A172 (cell line): ENCODE measurements at places on chromosomes 2 and 18. TPM values are rescaled to one million over a fixed set of nuclear protein-coding genes. Genes with fewer than 3 reads are reported as not detected.

Gene ERFE
- 25.3 and 31.3 TPM in 2 replicates for total RNA-seq

DNA sequence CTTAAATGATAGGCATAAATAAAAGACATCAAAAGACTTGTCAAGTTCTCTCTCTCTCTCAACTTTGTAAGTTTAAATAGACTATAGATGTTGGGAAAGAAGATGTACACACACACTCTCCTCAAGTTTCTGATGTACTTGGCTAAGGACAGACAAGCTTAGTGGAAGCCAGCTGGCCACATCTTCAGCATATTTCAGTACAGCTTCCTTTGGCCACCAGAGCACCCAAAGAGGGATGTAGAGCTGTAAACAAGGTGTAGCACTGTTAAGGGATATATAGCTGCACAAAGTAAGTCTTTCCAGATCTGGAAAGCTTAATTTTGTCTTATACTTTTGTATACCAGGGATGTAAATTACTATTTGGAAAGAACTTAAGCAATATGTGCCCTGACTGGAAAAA, 64.3 kb upstream of the MSTN start:
- DNase-seq, result no peak

GRCh38 chr2:108288534-108289106, at the start of gene SULT1C2:
Gene SULT1C2, plus strand, starts transcription at chr2:108288895. Its CDS starts 4,773 bp downstream, at chr2:108293668.
- peak; percentile 22 for DNase-seq

Gene SERPINB4
- total RNA-seq, result not detected in 2 replicates

DNA sequence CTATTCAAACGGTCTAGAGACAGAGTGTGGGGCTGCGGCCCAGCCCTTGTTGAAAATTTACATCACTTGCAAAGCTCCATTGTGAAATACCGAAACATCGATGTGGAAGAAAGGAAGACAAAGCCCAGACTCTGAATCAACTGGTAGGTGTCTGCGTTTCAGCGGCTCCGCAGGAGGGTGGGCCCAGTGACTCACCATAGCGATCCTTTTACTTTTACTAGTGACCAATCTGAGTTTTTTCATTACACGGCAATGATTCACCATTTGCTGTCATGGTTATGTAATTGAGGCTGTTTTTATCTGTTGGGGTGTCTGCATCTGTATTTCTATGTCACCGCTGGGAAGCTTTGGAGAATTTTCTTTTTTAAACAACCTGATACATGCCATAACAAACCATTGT, 66.6 kb upstream of the ODC1 start:
- peak; percentile 99 for DNase-seq

DNA sequence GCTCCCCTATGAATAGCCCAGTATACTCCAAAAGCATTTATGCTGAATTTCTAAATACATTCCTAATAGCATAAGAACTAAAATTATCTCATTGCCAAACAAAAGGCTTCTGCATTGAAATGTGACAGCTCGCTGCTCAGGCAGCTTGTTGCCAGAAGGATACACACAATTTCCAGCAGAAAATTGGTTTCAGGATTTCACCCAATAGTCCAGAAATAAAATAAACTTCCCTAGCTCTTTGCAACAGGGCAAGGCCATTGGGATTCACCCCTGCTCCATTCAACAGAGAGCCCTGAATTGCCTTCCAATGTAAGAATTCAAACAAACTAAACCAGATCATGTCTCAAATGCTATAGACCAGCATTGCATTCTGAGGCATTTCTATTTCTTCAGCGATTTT, 70.7 kb downstream of the RBM43 start:
- no peak for DNase-seq

DNA sequence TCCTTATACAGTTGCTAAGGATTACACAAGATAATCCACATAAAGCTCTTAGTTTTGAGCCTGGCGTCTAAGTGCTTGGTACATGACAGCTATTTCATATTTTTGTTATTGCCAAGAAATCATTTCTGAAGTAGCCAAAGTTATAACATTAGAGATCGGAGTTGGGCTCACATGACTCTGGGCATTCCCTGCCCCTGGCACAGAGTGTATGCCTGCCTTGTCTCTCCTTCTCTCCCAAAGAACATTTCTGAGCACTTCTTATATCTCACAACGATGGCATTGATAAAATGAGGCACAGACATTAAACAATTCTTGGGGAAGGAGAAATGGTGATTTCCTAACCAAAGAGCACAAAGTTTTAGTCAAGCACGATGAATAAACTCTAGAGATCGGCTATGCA, 87.7 kb upstream of the DDX18 start:
- DNase-seq, result no peak

DNA sequence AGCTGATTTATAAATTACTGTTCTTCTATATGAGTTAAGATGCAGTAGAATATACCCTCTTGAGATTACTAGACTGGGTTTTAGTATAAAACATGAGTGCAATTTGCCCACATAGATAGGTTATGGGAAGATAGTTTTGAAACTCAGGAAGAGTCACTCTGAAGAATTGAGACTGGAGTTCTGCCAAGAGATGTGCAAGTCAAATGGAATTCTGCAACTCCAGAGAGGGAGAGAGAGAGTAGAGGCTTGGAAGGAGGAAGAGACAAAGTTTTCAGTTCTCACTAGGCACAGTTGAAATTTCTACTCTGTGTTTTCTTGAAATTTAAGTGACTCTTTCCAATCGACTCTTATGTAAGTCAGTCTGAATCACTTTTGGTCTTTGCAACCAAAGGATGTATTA, 878.8 kb downstream of the TSN start:
- DNase-seq, result no peak

DNA sequence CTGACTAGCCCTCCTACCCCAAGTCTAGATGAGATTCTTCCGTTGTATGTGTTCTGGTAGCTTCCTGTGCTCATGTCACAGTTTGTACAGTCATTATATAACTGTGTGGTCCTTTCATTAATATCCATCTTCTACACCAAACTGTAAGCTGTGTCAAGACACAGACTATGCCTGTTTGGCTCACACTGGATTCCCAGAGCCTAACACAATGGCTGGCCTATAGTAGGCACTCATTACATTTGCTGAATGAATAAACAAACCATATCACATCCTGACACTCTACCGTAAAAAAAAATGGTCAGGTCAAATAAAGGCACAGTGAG, 72.6 kb downstream of the ANKRD44 start:
- DNase-seq, result no peak

DNA sequence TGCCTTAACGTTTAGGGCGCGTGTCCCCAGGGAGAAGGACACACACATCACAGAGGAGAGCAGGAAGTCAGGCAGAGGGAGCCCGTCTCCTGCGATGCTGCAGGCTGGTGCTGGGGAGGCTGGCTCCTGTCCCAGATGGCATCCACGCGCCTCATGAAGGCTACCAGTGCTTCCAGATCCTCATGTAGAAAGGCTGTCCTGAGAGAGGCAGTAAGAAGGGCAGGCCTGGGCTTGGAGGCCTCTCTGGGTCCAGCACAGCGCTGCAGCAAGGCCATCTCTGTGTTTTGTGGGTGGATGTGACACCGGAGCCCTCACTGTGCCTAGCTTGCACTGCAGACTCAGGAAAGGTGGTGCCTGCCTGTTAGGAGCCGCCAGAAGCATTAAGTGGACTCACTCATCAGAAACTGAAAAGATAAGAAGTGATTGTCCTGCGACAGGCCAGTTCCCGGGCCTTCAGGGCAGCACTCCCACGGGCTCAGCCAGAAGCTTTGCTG, 62.7 kb downstream of the FAM168B start:
- DNase-seq, result no peak

Gene CTAGE1
- not detected in 2 replicates for total RNA-seq

- DNase-seq, result peak; percentile 59
Observed at GRCh38 chr2:7180638-7181370, 263.6 kb downstream of the RNF144A start.

DNA sequence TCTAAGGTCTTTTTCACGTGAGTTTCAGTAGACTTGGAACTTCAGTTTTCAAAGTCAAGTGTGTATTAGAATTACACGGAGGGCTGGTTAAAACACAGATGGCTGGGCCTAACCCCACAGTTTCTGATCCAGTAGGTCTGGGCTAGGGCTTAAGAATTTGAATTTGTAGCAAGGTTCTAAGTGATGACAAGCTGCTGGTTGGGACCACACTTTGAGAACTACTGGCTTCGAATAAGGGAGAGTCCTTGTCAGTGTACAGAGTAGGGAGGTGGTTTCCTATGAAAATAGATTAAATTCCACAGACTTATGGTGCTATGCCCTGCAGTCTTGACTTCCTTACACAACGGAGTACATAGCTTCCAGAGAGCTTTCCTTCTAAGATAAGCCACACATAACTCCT, 4.5 kb downstream of the RHOB start:
- no peak for DNase-seq

DNA sequence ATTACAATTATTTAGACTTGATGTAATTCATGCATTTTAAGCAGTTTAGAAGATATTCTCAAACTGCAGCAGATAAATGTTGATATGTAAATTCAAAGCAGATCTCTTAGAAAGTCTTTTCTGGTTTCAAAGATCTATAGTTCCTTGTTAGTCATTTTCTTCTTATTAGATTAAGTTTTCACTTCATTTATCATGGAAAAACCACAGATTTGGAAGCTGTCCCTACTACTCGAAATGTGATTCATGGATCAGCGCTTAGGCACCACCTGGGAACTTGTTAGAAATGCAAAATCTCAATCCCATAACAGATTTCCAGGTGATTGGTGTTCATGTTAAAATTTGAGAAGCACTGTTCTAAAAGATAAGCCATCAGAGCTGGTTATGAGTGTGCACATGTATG, 92.8 kb upstream of the CDH2 start:
- no peak for DNase-seq

GRCh38 chr2:186348200-186348599, 137.9 kb upstream of the ZC3H15 start:
- DNase-seq, result no peak

Gene CTLA4
- total RNA-seq, result not detected in 2 replicates

DNA sequence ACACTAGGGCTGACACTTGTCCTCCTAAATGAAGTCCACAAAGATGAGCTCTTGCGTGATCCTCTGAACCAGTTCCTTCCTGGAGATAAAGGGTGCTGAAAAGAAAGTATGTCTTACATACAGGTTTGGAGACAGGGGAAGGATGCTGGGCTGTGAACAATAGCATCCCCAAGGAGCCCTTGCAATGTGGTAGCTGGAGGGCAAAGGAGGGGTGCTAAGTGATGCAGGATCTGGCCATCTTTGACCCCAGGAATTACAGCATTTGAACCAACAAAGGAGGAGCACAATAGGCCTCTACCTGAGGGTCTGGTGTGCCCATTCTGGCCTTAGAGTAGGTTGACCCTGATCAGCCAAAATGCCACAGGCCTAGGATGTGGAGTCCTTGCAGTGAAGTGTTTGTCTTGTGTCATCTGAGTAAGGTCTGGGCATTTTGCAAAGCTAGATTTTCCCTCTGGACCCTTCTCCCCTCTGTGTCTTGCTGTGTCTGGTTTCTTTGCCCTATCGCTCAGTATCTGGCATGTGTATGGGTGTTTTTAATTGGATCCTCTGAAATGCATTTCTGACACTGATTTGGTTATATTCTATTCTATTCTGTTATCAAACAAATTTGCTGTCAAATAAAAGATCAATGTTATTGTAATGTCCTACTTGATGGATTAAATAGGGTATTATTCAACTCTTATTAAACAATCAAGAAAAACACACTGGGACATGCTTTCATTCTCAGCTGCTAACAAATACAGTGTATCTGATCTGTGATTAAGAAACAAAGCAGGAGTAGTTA, 364.8 kb upstream of the MEIS1 start:
- no peak for DNase-seq

GRCh38 chr18:8945514-8945913, 157.0 kb upstream of the NDUFV2 start:
- no peak for DNase-seq

DNA sequence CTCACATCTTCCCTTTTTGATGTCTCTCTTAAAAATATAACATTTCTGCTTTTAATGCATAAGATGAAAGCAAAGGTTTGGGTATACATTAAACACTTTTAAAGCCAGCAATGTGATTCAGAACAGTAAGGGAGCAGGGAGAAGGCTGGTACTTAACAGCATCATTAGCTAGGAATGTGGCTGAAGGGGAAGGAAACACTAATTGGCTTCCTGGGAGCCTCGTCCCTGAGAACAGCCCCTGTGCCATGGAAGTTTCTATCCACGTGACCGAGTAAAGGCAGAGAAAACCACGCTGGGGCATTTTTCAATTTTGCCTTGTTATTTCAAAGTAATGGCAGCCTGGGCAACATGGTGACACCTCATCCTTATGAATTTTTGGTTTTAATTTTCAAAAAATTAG, 109.2 kb upstream of the GPC1 start:
- DNase-seq, result peak; percentile 77

GRCh38 chr2:109180786-109181185, 51.8 kb downstream of the SH3RF3 start:
- DNase-seq, result no peak
